Lung (tissue), 17 donors: ENCODE measurements at places on chromosomes 11 and 22.

- DNase-seq: peak; percentile 65
Observed at GRCh38 chr11:113287801-113288200, 26.6 kb upstream of the TTC12 start.

GRCh38 chr22:49699476-49699875 lies 128.2 kb downstream of the BRD1 start:
- no peak for DNase-seq

DNA sequence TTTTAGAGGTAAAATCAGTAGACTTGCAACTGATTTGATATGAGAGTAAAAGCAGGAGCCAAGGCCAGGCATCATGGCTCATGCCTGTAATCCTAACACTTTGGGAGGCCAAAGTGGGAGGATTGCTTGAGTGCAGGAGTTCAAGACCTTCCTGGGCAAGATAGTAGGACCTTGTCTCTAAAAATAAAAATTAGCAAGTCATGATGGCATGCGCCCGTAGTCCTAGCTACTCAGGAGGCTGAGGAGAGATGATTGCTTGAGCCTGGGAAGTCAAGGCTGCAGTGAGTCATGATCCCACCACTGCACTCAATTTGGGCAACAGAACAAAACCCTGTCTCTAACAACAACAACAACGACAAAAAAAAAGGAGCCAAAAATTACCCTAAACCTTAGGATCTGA lies 13.5 kb downstream of the SGSM3 start:
- DNase-seq: no peak

DNA sequence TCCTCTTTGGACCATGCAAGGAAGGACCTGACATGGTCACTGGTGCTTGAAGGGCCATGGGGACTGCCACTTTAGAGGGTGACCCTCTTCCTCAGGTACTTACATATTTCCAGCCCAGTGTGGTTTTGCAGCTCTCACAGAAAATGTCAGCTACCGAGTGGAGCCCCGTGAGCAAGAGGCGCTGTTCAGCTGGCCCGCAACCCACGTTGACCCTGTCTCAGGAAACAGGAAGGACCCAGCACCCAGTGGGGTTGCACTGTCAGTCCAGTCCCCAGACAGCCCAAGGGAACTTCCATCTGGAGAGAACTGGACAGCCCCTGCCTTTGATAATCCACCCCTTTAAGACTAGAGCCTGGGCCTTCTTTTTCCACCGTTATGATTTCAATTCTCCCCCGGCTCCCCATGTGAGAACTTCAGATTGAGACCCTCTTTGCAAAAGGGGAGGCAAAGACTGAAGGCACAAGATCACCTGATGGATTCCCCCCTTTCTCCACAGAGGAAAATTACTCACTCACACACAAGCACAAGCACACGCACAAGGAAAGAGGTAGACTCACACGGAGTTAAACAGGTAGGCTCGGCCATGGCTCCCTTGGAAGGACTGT lies 3.4 kb downstream of the YPEL4 start:
- no peak for DNase-seq

GRCh38 chr11:116787436-116787785 lies 412 bp downstream of the ZPR1 start:
- no peak for DNase-seq

DNA sequence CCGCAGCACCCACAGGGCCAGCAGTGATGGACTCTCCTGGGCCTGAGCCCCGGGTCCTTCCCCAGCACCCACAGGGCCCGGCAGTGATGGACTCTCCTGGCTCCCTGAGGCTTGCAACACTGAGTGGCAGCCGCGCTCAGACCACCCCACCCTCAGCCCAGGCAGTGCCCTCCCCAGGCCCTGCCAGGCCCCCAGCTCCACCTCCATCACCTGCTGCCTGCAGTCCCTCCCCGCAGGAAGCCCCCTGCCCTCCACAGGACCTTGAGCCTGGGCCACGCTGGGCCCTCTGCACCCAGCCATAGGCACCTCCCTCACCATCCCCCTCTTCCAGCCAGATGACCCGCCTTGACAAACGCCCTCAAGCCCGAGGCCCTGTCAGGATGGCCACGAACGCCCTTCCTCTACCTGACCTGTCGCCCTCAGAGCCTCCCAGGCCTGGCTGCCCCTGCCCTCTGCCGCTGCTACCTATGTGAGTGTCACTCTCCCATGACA lies 11.4 kb downstream of the ALG12 start:
- DNase-seq: no peak

DNA sequence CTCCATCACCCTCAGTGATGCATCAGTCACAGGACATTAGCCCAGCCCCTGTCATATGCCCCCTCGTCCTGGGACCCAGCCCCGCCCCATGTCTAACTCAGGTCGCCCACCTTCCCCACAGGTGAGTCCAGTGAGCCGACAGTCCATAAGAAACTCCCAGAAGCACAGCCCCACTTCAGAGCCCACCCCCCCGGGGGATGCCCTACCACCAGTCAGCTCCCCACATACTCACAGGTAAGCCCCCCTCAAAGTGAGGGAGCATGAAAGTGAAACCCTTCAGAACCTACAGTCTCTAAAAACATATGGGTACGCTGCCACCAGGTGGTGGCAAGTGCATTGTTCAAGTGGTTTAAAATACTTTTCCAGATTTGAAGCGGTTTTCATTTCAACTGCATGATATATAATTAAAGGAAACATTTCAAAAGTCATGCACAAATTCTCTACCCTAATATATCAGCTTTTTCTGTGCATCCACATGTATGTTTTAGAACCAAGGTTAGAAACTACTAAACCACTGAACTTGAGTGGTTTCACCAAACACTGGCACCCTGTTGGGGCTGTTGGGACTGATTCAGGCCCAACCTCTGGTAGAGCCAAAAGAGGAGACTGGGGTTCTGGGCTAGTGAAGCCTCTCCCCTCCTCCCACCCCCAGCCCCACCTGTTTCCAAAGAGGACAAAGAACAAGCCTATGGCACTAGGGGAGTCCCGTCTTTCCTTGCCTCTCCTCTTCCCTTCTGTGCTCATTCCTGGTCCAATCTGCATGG lies 17.3 kb downstream of the EPS8L2 start:
- DNase-seq: no peak
